Muscle of leg (tissue), 16 donors: ENCODE measurements at places on chromosomes 4 and X. TPM values are rescaled to one million over a fixed set of nuclear protein-coding genes. Genes with fewer than 3 reads are reported as not detected.

NPY5R gene
- 0.53 TPM for polyA plus RNA-seq

- no peak for DNase-seq
These were observed 264.5 kb upstream of the EMCN start for GRCh38 chr4:100782356-100782755.

DNA sequence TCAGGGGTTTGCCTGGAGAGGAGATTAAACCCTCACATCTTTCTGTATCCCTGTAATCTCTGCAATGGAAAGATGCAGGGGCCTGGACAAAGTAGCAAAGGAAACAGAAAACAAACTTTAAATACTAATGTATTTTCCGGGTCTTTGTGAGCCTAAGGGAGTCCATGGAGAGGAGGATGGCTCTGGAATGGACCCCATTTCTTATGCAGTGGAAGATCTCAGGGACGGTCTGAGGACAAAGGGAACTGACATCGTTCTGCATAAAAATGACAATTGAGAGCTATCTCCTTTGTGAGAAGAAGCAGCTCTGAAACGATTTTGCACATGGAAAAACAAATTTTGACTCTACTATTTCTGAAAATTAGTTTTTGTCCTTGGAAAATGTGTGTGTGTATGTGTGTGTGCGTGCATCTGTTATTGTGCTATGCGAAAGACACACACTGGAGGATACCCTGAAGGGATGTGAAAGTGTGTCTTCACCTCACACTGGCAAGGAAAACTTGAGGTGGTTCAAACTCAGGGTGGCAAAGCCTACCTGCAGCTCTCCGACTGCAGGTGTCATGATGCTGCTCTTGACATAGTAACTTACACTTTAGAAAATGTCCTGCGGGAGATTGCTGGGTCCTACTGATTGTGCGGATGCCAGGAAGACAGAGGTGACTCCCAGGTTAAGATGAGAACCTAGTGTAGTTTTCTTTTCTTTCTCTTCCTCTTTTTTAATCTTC, 126.4 kb upstream of the JADE1 start:
- peak; percentile 30 for DNase-seq

- peak; percentile 80 for DNase-seq
These were observed 640.6 kb downstream of the PCDH7 start for GRCh38 chr4:31360786-31361185.

- DNase-seq, result no peak
These were observed 52.6 kb downstream of the CPZ start for GRCh38 chr4:8644966-8645752.

- no peak for DNase-seq
These were observed 114.5 kb downstream of the TMA16 start for GRCh38 chr4:163609019-163609418.

MEPE gene
- not detected for polyA plus RNA-seq

SPANXA1 gene
- polyA plus RNA-seq, result not detected

DNA sequence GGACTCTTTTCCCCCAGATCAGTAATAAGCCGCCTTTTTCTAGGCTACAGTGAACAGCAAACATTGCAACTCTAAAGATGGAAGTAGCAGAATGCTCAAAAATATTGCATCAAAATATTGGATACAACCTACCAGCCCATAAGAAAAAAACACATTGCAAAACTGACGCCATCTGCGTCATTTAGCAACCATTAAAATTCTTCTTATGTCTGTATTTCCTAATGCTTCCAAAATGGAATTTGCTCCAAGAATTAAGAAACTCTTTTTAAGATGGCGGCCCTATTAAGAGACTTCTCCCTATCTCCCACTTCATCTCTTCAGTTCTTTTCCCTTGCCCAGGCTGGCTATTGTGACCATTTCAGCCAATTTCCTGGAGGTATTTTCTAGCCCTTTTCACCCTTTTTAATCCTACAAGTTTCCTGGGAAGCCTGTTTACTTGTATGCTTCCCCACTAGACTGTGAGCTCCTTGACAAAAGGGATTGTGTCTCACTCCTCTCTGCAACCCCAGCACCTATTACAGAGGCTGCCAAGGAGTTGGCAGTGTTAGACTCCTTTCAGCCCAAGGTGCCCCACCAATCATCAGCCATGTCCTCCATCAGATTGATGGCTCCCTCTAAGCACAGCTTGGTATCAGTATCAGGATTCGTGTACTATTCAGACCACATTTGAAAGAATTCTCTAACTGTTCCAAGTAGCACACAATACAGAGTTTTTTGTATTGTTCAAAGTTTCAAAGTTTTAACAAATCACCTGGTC, 4.4 kb downstream of the GPC3 start:
- no peak for DNase-seq
